ENCODE measurements at places on chromosomes 7 and 10. TPM values are rescaled to one million over a fixed set of nuclear protein-coding genes. Genes with fewer than 3 reads are reported as not detected.

The LOXL4 gene
- 240 TPM for total RNA-seq

The CELF2 gene
- total RNA-seq: 5.1 TPM

The IQUB gene
- 0.51 TPM for total RNA-seq

The OPALIN gene
- total RNA-seq: not detected

The HMX3 gene
- not detected for total RNA-seq

The CYP3A7 gene
- total RNA-seq: 0.30 TPM

The RP9 gene
- 6.5 TPM for total RNA-seq

The ATRNL1 gene
- total RNA-seq: 0.97 TPM

The JMJD1C gene
- 60.6 TPM for total RNA-seq

The CPA2 gene
- not detected for total RNA-seq

The PSMA2 gene
- 88.5 TPM for total RNA-seq

The OR6B1 gene
- not detected for total RNA-seq

The ITGA8 gene
- under 0.01 TPM for total RNA-seq

The MRC1 gene
- total RNA-seq: 0.05 TPM

The PRLHR gene
- total RNA-seq: not detected

The TMEM229A gene
- total RNA-seq: not detected

The FXYD4 gene
- not detected for total RNA-seq

The SLC18A3 gene
- not detected for total RNA-seq

The GNG11 gene
- total RNA-seq: 26.1 TPM

The PKD1L1 gene
- total RNA-seq: under 0.01 TPM

The VIPR2 gene
- total RNA-seq: not detected

The DLX5 gene
- total RNA-seq: 0.30 TPM

The PLAU gene
- 56.4 TPM for total RNA-seq

The SMARCD3 gene
- total RNA-seq: 41.3 TPM

All from smooth muscle cell of the umbilical artery (primary cell).